ACHN (cell line): ENCODE measurements at places on chromosomes 5 and 9.

DNA sequence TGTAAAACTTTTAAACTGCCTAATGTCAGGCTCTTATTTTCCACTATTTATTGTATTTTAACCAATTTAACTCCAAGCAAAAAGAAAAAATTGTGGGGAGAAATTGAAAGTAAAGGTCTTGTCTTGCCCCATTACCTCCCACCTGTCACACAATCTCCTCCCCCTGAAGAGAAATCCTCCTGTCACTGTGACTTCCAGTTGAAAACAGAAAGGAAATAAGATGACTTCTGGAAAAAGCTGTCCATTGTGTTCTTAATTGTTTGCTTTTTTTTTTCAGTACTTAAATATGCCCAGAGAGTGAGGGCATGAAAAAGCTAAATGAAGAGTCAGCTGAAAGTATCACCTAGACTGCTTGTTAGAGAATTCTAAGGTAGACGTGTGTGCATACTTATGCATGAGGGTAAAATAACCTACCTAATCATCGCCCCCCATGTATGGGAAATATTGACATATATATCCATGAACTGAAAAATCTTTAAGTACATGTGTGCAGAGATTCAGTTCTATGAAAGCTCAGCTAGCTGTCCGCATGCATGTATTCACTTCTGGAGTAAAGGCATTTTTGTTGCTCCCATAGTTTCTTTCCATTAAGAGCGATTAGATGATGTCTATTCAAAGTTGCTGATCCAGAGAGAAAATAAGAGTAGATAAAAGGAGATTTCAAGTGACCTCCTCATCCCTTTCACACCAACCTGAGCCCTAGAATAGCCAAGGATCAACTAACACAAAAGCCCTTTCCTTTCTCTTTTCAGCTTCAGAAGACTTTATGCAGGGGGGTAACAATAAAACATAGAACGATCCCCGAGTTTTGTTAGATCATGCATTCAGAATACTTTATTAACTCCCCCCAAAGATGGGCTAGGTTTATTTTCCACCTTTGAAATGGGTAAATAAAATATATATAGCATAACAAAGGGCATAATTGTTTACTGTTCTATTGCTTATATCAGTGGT, 5.3 kb downstream of the NR2F1-AS1 start:
- DNase-seq = no peak

DNA sequence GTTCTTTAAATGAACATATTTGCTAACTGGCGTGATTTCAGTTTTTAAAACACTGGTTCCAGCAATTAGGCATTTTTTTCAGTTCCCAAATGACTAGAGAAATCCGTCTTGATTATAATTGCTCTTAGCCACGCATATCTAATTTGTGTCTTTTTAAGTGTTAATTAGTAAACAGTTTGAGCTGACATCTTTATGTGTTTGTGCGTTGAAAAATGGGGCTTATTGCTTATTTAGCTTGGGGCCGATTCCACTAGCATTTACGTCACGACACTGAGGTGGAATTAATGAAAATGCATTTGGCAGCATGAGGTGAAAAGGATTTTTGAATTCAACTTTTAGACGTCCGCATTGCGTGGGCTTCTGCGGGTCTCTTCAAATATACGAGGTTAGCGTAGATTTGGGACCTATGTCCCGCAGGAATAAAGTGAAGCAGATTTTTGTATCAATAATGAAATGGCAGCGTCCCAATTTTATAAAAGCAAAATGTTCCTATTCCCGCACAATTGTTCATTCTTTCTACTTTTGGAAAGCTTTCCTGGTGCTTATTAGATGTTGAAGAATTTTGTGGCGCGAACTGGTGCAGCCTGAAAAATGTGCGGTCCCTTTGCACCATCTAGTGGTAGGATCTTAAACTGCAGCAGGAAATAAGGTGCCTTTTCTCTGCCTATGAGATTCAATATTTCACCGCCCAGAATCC, 122.7 kb upstream of the LMX1B start:
- peak; percentile 54 for DNase-seq

DNA sequence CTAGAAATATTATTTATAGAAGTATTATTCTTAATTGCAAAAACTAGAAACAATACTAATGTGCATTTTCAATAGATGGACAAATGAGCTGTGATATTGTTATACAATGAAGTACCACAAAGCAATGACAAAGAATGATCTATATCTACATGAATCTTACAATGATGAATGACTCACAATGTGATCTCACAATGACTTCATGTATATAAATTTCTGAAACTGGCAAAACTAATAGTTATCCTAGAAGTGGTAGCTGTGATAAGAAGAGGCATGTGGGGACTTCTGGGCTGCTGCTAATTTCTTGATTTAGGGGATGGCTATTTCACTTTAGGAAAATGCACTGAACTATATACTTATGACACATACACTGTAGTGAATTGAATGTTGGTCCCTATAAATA, 396.0 kb upstream of the ZNF608 start:
- DNase-seq = no peak

- no peak for DNase-seq
These were observed 38.0 kb upstream of the UBTD2 start for GRCh38 chr5:172321593-172321992.

- no peak for DNase-seq
These were observed 339.9 kb downstream of the PRELID2 start for GRCh38 chr5:145495196-145495595.

DNA sequence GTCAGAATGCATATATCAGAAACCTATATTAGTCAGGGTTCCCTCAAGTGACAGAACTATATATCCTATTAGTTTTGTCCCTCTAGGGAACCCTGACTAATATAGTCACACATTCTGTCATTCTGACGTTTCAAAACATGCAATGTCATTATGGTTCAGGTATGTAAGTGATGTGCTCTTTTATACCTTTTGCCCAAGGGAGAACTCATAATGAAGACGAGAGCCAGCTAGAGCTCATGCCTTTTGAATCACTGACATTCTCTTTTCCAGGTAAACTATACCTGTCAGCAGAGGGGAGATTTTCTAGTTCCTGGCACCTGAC, 576.7 kb downstream of the LRRC70 start:
- DNase-seq = no peak

DNA sequence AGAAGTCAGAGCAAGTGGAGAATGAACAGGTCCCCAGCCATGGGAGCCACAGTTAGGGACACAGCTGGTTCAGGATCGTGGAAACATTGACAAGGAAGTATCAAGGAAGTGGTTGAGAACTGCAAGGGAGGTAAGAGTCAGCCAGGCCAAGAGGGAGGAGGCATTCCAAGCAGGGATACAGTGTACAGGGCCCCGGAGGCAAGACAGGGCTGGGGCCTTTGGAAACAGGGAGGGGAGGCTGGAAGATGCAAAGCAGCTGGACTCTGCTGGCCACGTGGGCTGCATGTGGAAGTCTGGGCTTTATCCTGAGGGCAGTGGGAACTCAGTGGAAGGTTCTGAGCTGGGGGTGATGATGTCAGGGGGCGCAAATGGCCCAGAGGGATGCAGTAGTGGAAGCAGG, 14.2 kb downstream of the CCDC180 start:
- no peak for DNase-seq

- DNase-seq = no peak
These were observed 38.9 kb downstream of the FNBP1 start for GRCh38 chr9:130003943-130004552.

DNA sequence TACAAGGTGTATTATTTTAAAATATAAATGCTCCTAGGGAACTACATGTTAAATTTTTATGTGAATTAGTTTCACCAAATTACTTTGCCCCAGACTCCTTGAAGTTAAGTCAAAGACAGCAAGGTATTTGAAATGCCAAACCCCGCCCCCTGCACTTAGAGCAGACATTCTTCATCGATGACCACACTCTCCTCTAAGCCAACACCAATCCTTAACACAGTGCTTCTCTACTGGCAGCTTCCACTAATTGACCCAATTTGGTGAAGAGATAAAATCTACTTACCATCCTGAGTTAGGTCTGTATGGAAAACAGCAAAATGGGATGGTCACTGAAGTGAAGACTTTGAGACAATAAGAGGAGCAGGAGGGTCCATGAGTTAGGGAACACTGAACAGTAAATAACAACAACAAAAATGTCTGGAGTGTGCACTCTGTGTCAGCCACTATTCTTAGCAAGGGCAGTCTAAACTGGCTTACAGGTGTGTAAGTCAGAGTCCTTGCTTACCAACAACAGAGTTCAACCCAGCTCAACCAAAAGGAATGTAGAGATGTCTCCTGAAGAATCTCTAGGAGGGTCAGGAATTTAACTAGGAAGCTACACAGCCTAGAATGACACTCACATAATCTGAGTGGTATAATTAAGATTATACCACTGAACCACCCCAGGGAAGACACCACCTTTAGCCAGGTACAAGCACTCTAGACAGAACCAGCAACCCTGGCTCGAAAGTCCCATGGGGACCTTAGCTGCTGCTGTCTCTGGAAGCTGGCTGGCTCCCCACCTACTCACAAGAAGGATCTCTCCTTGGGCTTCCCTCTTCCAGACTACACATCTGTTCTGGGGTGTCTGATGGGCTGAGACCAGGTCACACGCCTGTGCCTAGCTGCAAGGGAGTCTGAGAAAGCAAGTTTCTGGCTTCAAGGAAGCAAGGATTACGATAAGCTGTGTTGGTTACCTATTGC, 8.8 kb upstream of the UBE2QL1 start:
- DNase-seq = no peak

DNA sequence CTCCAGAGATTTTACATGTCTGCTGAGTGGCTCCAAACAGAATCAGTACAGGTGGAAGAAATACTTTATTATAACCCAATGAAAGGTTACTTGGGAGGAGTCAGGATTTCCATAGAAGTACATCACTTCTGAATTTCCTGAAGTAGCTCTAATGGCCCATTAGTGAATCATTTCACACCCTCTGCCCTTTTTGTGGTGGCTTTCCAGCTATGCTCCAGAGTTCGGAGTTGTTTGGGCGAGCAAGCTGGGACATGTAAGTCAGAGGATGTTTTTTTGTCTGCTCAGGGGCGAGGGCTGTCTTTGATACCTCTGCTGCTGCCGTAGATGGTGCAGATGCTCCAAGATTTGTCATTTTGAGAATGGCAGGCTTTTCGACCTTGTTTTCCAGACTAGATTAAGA, 226.1 kb downstream of the GOLPH3 start:
- DNase-seq = no peak

- DNase-seq = no peak
These were observed 327.2 kb upstream of the NREP start for GRCh38 chr5:112084149-112084548.

DNA sequence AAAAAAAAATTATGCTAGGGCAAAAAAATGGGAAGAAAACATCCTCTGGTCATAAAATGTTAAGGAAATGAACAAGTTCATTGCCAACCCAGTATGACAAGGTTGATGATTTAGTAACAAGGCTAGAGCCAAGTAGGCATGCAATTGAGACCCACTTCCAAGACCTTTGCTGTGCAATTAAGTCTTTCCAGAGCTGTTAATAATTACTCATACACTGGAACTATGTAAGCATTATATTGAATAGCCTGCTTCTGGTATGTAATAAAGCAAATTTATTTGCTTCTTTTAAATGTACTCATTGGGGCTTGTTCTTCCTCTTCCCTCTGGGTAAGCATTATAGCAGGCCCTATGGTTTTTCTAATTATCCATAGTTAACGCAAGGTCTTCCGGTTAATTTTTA, 32.5 kb upstream of the SNAPC3 start:
- no peak for DNase-seq

DNA sequence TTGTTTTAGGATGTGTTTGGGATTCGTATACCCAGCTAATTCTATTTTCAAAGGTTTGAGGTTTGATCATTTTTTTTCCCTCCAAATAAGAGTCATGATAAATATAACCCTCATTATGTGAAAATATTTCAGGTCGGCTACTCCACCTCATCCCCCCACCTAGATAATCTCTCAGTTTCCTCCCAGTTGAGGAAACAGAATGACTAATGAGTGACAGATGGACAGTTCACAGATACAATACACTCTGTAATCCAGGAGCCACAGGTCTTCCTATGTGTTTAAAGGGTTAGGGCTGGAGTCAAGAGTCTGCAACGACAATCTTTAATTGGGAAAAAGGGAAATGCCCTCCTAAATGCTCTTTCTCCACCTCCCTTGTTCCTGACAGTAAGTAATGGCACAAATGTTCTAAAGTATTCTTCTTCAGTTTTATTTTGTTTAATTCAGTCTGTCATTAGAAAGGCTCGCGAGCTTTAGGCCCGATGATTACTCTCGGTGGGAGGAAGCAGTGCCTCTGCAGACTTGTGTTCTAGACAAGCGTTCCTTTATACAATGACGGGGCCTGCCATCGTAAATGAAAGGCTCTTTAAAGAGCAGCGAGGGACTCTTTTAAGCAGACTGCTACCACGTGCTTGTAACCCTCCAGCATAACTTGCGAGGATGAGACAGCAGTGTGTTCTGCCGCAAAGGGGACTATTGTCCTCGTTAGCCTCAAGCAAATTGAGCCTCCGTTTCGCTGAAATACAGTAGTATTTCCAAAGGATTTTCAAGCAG, 69.0 kb downstream of the MEF2C start:
- DNase-seq = no peak

DNA sequence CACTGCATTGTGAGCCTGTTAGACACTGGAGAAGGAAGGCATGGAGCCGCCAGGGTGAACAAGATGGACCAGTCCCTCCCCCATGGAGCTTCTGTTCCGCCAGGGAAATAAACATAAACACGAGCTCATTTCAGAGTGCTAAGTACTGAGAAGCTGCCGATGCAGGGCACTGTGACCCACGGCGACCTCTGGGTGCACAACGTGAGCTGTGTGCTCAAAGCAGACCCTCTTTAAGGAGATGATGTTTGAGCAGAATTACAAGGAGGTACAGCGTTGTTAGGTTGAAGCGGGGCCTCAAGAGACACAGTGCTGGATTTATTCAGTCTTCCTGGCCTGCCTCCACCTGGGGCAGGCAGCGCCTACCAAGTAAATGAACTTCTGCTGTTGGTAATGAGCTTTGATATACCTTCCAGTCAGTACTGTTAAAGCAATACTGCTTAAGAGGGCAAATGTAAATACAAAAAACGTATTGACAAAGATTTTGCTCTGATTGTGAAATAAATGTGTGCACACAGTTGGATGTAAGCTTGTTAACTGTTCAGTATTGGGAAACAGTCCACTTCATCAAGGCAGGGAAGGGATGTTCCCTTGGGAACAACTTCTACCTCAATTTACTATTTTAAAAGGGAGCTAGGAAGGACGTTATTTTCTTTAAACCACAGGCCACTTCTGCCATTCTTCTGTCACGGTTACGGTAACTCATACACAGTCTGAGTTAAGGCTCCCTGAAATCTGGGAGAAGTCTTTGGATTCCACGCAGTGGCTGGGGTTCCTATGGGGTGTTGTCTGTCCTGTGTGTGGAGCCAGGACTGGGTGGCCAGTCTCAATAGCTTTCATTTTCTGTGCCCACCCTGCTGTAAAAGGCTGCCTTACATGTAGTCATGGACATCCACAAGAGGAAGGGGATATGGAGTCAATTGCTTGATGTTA, 48.9 kb upstream of the DMRT1 start:
- DNase-seq = no peak

- no peak for DNase-seq
These were observed 117.2 kb downstream of the GADD45G start for GRCh38 chr9:89721971-89722530.
